ENCODE measurements at places on chromosomes 5 and 9.

DNA sequence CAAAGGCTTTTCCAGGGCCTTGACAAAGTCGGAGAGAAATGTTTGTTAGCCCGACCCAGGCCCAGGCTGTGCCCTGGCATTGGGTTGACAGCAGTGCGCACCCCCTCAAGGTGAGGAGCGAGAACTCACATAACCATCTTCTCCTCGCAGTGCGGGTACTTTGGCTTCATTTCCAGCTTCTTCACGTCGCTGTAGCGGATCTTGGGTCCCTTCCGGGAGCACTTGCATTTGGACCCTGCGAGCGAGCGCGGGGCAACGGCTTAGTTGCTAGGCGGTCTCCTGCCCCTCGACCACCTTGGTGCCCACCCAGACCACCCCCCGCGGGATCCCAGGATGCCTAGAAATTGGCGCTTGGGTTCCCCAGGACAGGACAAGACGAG lies 496 bp downstream of the CXCL14 start:
- DNase-seq: no peak

DNA sequence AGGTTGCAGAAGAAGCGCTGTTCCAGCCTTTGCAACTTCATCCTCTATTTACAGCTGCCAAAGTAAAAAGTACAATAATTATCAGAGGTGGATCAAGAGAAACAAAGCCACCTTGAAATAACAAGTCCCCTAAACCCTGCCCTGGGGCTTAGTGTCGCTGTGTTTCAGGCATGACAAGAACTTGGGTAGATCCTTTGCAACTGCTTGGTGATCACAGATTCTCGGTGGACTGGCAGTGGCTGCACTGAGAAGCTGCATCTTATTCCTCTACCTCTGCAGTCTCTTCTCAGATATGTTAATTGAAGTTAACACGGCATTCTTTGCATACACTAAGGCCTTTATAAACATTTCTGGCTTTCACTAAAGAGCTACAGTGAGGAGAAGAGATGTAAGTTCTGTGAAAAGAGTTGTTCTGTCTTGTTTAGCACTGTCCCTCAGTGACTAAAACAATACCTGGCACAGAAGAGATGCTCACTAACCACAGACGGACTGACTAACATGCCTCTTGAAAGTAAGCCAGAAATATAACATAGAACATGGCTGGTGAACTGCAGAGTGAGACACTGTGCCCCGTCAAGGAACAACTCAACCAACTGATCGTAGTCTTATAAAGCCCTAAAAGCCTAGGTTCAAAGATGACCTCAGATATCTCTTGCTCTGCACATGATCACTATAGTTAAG lies 144.2 kb downstream of the MLLT3 start:
- DNase-seq: peak; percentile 31

DNA sequence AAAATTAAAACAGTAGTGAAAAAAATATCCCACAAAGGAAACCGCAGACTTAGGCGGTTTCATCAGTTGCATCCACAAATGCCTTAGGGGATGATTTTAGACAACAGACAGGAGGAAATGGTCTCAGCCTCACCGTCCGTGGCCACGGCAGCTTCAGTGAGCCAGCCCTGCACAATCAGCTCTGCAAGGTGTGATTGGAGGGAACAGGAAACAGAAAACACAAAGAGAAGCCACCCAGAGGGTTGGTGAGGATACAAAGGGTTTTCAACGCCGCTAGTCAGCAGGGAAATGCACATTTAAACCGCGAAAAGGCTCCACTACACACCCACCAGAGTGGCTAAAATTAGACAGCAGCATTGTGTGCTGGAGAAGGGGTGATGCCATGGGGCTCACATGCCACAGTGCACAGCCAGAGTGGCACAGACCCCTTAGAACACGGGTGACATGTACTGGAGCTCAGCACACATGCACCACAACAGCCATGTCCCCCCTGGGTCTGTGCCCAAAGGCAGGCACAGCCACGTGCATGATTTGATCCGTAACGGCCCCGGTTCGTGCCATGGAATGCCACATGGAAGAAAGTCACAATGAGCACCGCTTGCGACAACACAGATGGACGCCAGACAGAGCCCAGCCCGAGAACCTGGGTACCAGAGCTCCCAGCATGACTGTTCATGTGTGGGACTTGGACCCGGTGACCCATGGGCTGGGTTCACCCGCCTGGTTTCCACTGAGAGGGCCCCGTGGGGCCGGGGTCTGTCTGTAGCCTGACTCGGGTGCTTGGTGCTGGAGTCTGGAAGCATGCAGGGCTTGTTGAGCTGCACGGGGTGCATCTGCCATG lies 18.3 kb upstream of the TERT start:
- DNase-seq: no peak

DNA sequence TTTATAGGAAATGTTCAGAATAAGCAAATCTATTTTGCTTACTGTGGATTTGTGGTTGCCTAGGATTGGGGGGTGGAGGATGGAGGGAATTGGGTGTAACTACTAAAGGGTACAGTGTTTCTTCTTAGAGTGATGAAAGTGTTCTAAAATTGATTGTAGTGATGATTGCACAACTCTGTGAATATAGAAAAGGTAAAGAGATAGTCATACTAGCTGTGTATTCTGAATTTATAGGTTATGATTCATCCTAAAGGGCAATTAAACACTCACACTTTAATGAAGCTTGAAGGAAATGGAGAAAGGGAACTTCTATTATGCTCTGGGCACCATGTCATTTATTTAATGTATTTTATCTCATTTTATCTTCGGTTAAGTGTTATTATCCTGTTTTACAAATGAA lies 9.9 kb downstream of the TXNDC8 start:
- DNase-seq: no peak

DNA sequence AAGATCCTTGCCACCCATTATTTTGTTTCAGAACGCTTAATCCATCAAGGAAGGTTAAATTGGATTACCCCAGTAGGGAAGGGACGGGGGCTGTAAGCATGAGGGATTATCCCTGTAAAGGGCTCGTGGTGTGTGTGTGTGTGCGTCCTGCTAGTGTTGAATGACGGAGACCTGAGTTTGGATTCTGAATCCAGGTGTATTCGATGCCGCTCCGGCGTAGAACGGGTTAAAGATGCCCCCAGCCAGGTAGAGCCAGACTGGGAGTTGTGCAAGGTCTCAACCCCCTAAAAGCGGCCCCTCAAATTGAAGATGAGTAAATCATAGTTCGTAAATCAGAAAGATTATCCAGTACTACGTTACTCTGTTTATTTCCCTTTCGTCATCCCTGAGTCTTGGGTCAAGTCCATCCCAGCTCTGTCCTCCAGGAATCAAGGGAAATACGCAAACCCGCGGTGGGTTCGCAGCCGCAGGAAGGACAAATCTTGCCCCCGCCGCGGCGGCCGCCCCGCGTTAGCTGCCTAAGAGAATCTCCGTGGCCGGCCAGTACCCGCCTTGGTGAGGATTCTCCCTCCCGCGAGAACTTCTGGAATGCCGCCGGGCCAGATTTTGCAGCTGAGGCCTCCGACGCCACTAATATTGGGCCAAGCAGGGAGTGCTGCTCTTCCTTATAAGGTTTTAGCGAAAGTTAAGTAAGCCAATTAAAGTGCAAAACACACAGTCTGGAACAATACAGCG lies 586 bp upstream of the MTAP start:
- DNase-seq: peak; percentile 89

- DNase-seq: no peak
Measured at GRCh38 chr5:146151970-146152369, 30.5 kb downstream of the LARS1 start.

Data from fibroblast of skin of abdomen (primary cell).